ENCODE measurements at places on chromosomes 2 and 18. TPM values are rescaled to one million over a fixed set of nuclear protein-coding genes. Genes with fewer than 3 reads are reported as not detected.

The DUSP19 gene
- polyA plus RNA-seq: 0.23 TPM

The ANKRD30BL gene
- polyA plus RNA-seq: not detected

The CD28 gene
- 0.13 TPM for polyA plus RNA-seq

The LBX2 gene
- not detected for polyA plus RNA-seq

The ACTR1B gene
- 11.9 TPM for polyA plus RNA-seq
